ENCODE measurements at places on chromosomes 6 and 20.

- no peak for DNase-seq
Observed at GRCh38 chr6:2259574-2259973, 14.2 kb upstream of the GMDS start.

- DNase-seq = no peak
Observed at GRCh38 chr6:40778196-40778595, 191.0 kb upstream of the LRFN2 start.

DNA sequence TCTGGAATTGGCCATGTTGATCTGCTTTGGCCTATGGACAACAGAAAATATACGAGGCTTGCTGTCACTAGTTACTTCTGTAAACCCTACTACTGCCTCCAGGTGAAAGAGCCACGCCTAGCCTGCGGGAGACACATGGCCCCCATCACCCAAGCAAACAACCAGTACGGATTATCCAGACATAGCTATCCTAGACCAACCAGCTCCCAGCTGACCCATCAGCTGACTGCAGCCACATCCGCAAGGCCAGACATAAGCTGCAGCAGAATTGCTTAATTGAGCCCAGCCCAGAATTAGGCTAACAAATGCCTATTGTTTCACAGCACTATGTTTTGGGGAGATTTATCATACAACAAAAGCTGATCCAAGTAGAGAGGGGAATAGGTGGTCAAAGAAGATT is 13.5 kb downstream of the REV3L start:
- DNase-seq = no peak

GRCh38 chr6:111888928-111889695 is 15.9 kb upstream of the FYN start:
- DNase-seq = no peak

DNA sequence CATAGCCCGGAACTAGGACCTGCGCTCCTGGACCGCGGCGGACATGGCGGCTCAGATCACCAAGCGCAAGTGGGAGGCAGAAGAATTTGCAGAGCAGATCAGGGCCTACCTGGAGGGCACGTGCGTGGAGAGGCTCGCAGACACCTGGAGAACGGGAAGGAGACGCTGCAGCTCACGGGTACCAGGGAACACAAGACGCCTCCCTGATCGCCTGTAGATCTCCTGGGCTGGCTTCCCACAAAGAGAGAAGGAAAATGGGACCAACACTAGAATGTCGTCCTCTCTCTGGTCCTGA is 15.1 kb upstream of the HLA-A start:
- DNase-seq = no peak

GRCh38 chr20:63740627-63741353 is 1.2 kb downstream of the SLC2A4RG start:
- DNase-seq = peak; percentile 40

- no peak for DNase-seq
Observed at GRCh38 chr20:21511850-21512633, 1.8 kb downstream of the NKX2-2 start.

GRCh38 chr6:4981761-4982160 is 22.1 kb downstream of the RPP40 start:
- DNase-seq = no peak

- DNase-seq = no peak
Observed at GRCh38 chr6:150001295-150002008, 23.9 kb downstream of the RAET1L start.

GRCh38 chr6:26199057-26199772 is 112.0 kb downstream of the HFE start:
- DNase-seq = peak; percentile 95

DNA sequence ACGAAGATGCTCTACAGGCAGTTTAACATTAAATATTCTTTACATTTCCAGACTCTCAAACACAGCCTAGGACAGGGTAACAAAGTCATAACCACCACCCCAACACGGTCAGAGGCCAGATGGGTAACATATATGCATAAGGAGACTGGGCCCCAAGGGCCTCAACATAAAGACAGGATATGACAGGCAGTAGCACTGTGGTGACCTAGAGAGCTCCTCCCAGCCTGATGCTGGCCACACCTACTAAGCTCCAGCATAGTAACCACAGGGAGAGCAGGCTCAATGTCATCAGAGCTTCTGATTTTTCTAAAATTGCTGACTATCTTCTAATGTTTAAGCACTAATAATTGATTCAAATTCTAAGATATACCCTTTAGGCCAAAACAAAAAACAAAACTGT is 21.7 kb downstream of the SMLR1 start:
- DNase-seq = peak; percentile 27

GRCh38 chr20:774016-774659 is 5.8 kb upstream of the SLC52A3 start:
- DNase-seq = no peak

- DNase-seq = no peak
Observed at GRCh38 chr6:111761212-111761611, 112.0 kb downstream of the FYN start.

DNA sequence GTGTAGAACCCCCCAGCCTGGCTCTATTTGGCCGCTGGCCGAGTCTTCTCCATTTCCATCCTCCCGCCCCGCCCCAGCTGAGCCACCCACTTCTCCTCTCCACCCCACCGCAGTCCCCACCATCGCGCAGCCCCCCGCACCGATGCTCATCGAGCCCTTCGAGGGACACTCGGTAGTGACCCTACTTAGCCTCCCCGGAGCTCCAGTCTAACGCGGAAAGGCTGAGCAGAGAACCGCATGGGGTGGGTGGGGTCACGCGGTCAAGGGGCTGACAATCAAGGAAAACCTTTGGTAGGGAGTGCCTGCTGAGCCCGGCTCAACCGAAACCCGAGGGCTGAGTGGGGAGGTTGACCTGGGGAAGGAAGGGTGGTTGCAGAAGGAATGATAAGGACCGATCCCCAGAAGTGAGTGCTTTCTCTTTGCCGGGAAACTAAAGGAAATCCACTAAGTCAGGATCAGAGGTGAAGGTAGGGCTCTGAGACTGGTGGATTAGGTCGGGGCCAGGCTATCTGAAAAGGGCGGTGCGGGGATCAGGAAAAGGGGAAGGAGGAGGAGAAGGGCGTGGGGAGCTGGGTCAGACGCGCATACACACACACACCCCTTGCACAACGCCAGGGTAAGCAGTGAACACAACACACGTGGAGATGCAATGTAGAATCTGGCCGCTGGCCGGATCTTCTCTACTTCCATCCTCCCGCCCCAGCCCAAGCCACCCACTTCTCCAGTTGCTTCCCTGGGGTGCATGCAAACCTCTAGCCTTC is 49.8 kb downstream of the CPXM1 start:
- DNase-seq = peak; percentile 7

- no peak for DNase-seq
Observed at GRCh38 chr6:53805725-53806124, 10.9 kb downstream of the LRRC1 start.

DNA sequence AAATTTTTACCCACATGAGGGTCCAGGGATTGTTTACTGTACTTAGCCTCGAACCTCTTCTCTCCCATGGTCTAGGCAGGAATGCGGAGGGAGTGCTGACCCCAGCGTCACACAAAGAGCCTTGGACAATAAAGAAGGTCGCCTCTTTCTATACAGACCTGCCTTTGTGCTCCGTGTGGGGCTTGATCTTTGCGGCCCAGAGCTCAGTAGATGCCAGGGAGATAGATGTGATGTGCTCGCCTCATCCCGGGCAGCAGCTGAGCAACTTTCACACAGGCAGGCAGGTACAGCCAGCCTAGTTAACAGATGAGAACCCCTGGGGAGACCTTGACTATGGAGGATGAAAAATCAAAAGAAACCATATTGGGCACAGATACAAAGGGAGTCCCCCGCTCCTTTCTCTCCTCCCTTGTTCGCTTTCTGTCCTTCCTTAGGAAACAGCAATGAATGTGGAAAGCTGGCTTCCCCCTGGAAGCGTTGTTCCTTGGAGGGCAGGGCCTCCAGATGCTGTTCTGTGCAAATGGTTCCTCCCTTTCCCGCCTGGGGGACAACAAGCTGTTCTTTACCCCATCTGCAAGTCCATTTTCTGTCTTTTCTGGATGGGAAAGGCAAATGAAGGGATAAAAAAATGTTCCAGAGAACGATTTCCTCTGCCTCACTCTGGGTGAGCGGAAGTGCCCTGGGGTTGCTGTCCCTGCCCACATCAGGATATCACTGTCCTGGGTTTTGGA is 128.3 kb downstream of the OLIG3 start:
- DNase-seq = no peak

DNA sequence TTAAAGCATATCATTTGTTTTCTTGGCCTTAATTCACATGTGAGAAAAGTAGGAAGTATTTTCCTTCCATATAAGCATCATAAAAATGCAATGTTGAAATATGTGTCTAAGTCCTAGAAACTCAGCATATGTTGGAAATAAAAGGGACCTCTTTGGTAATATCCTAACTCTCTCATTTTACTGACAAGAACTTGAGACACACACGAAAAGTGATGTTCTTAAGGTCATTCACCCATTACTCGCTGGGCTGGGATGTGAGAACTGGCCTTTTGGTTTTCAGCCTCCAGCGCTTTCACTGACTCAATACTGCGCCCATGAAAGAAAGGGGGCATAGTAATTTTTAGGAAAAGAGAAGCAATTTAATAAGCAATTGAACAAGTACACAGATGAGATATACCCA is 153.5 kb upstream of the SCGN start:
- no peak for DNase-seq

GRCh38 chr20:24633026-24633425 is 163.6 kb downstream of the SYNDIG1 start:
- no peak for DNase-seq

- DNase-seq = no peak
Observed at GRCh38 chr6:110703010-110703905, 112.0 kb downstream of the CDK19 start.

GRCh38 chr20:1757072-1757471 is 99.5 kb upstream of the SIRPG start:
- DNase-seq = no peak

GRCh38 chr6:7763881-7764280 is 38.0 kb downstream of the BMP6 start:
- DNase-seq = no peak

- DNase-seq = no peak
Observed at GRCh38 chr6:117481926-117482239, 591 bp upstream of the DCBLD1 start.

- no peak for DNase-seq
Observed at GRCh38 chr6:41824571-41825569, 37.4 kb downstream of the TOMM6 start.

- no peak for DNase-seq
Observed at GRCh38 chr6:69138148-69138547, 503.1 kb downstream of the ADGRB3 start.

DNA sequence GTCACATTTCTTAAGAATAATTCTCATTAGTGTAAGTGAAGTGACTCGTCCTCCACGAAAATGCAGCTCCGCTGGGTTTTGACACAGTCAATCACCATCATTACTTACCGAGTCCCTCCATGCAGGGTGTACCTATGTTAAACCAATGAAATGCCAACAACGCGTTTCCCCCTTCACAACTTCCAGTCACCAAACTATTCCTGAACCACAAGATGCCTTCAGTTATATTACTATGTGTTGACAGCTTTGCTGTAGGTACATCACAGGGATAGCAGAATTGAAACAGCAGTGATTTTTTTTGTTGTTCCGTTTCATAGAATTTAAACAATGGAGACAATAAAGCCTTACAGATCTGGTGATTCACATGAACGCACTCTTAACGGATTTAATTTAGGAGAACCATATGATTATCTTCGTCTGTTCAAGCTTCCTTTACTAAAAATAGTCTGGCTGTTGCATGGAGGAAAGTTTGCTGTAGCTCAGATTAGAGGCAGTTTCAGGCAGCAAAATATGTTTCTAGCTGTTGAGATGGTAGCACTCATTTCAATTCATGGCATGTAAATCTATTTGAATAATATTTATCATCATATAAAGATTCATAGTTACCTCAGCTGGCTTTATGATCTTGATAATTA is 652.8 kb downstream of the PRKN start:
- no peak for DNase-seq

DNA sequence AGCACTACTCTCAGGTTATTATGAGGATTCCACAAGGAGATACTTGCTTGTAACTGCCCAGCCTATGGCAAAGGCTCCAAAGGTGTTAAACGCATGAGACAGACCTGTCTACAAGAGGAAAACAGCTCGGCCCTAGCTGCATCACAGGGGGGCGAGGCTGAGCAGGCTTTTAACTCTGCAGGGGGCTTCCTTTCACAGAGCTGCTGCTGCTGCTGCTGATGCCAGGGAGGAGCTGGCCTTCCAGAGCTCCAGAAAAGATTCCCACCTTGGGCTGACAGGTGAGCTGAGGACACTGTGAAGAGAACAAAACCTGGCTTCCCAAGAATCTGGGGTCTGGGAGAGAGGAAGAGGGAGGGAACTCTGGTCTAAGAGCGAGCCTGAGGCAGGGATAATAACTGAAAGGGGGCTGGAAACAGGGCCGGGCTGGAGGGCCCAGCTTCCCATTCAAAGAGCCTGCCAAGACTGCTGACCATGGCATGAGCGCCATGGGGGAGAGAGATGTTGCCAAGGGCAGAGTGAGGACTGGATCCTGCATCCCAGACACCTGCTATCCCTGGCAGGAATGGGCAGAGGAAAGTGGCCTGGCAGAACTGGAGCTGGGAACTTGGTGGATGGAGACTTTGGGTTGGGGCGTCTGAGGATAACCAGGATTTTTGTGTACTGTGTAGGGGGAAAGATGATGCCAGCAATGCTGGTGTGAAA is 211.1 kb upstream of the LRFN2 start:
- DNase-seq = no peak

GRCh38 chr6:1819007-1819406 is 209.3 kb downstream of the FOXC1 start:
- DNase-seq = no peak

DNA sequence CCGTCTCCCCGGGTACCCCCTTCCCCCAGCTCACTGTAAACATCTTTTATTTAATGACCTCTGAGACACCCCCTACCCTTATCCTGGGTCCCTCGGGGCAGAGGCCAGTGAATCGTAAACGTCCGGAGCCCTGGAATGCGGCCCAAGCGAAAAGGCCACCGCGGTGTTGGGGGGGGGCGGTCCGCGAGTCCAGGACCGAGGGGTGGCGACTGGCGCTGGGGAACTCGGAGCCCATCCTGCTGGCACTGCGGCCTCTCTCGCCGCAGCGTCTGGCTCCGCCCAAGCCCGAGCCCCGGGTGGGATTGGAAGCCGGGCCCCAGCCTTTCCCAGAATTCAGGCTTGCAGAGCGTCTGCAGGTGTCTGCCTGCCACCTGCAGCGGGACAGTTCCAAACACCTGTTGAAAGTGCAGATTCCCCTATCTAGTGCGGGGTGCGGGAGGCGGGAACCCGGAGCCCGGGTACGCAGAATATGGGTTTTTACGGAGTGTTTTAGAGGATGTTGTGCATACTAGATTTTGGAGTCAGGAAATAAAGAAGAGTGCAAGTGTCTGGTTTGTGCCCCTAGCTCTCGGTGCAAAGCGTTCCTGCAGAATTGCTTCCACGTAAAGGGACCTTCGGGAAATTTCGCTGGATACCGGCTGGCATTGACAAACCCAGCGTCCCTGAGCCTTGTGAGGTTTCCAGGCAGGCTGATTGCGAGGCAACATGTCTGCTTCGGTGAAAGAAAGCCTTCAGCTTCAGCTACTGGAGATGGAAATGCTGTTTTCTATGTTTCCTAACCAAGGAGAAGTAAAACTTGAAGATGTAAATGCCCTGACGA is 800 bp downstream of the RWDD2A start:
- peak; percentile 11 for DNase-seq
